ENCODE measurements at places on chromosomes 2 and 18.

GRCh38 chr2:96138179-96139145 is at the start of gene ASTL:
ASTL (minus strand) TSS chr2:96138502; CDS start chr2:96138436, 66 bp downstream.
- no peak for DNase-seq

DNA sequence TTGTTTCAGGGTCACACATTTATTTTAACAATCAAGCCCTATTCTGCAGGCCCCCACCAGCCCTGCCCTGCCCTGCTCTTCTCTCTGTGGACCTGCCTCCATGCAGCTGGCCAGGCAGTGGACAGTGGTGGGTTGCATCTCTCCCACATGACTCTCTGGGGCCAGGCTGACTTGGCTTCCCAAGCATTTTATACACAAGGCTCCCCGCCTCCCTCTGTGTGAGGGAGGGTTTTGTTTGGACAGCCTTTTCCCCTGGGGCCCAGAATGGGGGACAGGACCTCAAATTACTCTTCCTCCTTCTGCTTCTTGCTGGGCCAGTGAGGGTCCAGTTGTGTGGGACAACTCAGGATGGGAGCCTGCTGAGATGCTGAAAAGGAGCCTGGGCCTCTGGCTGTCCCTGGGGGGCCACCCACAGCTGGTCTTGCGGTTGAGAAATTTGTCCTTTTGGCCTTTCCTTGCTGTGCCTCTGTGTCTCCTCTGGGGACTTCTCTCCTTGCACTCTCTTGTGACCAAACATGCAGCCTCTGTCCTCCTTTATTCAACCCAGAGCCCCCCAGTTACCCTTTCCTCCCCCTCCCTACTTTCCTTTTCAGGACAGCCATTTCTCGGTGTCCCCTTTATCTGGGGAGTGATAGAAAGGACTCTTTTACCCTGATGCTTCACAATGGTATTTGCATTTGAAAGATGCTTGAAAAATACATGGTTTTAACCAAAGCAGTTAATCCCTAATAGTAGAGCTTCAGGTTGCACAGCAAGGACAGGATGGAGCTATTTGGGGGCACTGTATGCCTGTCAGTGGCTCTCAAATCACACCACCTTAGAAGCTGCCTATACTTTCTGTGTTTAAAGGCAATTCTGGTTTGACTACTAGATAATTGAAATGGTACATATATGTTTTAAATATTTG is 151.1 kb downstream of the FHOD3 start:
- DNase-seq = no peak

- no peak for DNase-seq
Measured at GRCh38 chr2:169362118-169362893, at the start of gene LRP2. LRP2 (minus strand) TSS chr2:169362534; CDS start chr2:169362399, 135 bp downstream.

DNA sequence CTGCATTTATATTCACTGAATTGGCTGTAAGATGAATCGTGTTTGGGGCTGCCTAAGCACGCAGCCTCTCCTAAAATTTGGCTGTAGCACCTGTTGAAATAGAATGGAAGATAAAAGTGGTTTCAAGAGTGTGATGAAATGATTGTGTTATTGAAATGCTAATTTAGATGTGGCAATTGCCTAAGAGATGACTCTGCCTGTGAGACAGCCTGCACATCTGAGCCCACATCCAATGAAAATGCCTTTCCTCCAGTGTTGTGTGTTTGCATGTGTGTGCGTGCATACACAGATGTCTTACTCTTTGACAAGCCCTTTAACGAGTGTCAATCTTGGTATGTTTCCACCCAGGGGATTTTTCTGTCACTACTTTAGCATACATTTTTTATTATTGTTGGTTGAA is 346.9 kb downstream of the MEIS1 start:
- no peak for DNase-seq

Measured in uterus (tissue), 4 donors.